Stimulated activated CD8-positive, alpha-beta memory T cell treated with anti-CD3 and anti-CD28 coated beads, Interleukin-7, amount 100 ng/mL, for 1 hour (primary cell): ENCODE measurements at places on chromosomes 12 and 14.

- no peak for DNase-seq
Measured at GRCh38 chr12:11667171-11667570, 17.7 kb downstream of the ETV6 start.

DNA sequence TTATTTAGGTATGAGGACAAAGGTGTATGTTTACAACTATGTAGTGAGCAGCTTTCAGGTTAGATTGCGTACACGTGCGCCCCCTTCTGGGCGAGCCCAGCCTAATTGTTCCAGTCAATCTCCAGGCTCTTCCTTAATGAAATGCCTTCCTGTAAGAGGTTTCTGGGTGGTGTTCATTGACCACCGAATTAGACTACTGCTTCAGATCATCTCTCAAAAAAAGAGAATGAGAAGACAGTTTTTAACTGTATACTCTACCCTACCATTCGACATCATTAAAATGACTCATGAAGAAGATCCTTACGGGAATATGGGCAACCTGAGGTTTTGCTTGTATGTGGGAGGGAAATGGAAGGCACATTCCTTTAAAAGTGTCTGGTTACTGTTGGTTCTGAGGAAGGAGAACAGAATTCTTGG, 2.1 kb downstream of the LUM start:
- DNase-seq, result no peak

GRCh38 chr12:131525795-131526508, 184.9 kb upstream of the SFSWAP start:
- DNase-seq, result no peak

- DNase-seq, result no peak
Measured at GRCh38 chr14:30621354-30621939, 672 bp upstream of the SCFD1 start.

DNA sequence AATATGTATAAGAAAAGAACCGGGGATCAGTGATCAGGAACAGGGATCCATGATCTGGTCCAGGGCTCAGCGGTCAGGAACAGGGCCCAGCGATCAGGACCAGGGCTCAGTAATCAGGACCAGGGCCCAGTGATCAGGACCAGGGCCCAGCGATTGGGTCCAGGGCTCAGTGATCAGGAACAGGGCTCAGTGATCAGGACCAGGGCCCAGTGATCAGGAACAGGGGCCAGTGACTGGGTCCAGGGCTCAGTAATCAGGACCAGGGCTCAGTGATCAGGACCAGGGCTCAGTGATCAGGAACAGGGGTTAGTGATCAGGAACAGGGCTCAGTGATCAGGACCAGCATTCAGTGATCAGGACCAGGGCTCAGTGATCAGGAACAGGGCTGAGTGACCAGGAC, 56.3 kb downstream of the TMEM121 start:
- no peak for DNase-seq

- no peak for DNase-seq
Measured at GRCh38 chr14:88588081-88588480, 25.2 kb downstream of the ZC3H14 start.

GRCh38 chr14:103123634-103124500, 606 bp downstream of the TNFAIP2 start:
- no peak for DNase-seq
